Stimulated activated CD8-positive, alpha-beta memory T cell treated with anti-CD3 and anti-CD28 coated beads, Interleukin-2, amount 100 ng/mL, for 1 hour (primary cell): ENCODE measurements at places on chromosomes 3 and 15.

GRCh38 chr15:38702178-38702912, 137.7 kb upstream of the RASGRP1 start:
- DNase-seq: no peak

- no peak for DNase-seq
Observed at GRCh38 chr15:90211440-90212143, 10.5 kb downstream of the SEMA4B start.

DNA sequence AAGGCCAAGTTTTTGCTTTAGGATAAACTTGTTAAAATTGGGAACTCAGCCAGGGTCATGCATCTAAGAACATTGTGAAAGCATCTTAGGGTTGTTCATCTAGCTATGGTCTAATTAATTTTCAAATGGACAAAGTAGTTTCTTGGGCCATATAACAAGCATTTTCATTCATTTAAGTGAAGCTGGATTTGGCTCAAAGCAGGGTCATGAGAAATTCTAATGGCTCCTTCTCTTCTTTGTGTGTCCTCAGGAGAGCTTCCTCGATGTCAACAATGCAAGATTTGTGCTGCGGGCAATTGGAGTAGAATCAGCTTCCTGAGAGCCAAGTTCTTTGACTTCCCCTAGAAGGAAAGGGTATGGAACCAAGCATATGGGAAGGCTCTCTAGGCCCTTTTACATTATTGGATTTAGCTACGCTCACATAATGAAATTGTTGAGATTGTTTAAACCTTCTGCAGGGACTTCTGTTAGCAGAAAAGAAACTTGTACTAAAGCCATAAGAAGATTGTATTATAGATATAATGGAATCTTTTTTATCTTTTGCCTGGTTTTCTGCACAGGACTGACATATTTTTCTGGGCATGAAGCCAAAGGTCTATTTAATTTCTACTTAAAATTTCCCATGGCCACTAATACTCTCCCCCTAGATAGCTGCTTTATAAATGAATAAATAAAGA, 1.8 kb upstream of the SAMMSON start:
- DNase-seq: no peak

DNA sequence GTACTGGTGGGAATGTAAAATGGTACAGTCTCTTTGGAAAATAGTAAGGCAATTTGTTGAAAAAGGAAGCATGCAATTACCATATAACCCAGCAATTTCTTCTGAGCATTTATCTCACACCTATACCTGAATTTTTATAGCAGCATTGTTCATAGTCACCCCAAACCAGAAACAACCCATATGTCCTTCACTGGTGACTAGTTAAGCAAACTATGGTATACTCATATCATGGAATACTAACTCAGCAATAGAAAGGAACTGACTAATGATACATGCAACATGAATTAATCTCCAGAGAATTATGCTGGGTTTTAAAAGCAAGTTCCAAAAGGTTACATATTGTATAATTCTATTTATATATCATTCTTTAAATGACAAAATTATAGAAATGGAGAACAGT, 60.2 kb downstream of the TRAT1 start:
- DNase-seq: no peak

GRCh38 chr15:70604666-70605315, 158.6 kb downstream of the UACA start:
- DNase-seq: no peak

DNA sequence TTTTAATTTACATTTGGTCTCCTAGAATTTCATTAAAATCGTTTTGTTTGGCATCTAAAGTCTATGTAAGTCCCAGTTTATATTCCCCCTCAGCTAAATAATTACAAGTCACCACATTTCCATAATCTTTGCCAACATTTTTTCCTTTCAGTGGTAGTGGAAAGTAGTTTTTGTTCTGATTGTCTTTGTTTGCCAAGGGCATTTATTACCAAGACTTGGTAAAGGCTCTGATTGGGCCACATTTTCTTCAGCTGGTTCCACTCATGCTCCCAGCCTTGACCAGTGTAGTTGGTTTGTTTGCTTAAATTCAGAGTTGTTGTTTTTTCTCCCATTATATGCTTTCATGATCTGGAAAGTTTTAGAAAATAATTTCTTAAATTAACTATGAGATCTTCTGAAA, 153.4 kb upstream of the MME start:
- DNase-seq: no peak

DNA sequence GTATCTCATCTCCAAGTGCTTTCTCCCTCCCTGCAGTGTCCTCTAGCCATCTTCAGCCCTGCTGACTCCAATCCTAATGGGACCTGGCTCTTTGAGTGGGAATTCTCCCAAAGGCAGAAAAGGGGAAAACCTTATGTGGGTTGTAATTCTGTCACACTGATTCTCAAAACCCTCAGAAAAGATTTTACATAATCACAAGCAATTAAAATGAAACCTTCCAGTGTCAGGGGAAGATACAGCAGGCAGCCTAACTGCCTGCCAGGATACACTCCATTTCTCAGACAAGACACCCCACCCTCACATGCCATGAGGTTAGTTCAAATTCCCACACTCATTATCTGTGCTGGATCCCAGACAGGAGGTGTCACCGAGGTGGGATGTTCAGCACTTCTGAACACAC, 121.4 kb downstream of the RFTN1 start:
- no peak for DNase-seq

DNA sequence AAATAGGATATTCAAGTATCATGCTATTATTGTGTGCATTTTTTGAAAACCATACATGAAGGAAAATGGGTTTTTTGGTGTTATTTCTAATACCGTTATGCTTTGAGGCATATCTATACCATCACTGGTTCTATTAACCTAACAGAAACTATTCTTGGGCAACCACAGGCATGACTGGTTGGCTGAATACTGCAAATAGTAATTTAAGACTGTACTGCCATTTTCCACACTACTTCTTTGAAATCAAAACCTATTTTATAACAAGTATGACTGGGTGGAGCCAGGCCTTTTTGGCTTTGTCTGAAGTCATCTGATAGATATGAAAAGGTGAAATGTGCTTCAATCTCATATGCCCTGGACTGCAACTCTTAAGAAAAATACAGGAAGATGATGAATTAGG, 115.1 kb downstream of the ULK4 start:
- no peak for DNase-seq

DNA sequence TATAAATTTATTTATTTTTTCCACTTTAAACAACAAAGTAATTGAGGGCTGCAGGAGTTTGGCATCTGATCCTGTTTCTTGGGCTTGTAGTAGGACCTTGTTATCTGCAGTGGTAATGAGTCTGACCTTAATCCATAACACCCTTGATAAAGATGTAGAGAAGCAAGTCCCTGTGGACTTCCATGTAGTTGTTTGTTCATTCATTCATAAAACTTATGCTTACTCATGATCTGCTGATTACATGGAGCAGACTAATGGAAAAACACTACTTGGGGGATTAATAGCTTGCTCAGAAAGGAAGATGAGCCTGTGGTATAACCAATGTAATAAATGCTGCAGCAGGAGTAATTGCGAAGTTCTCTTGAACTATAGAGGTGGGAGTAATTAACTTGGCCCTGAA, 271.5 kb upstream of the TBL1XR1 start:
- DNase-seq: no peak
